SHP77 (cell line): ENCODE measurements at places on chromosomes 5 and 9.

DNA sequence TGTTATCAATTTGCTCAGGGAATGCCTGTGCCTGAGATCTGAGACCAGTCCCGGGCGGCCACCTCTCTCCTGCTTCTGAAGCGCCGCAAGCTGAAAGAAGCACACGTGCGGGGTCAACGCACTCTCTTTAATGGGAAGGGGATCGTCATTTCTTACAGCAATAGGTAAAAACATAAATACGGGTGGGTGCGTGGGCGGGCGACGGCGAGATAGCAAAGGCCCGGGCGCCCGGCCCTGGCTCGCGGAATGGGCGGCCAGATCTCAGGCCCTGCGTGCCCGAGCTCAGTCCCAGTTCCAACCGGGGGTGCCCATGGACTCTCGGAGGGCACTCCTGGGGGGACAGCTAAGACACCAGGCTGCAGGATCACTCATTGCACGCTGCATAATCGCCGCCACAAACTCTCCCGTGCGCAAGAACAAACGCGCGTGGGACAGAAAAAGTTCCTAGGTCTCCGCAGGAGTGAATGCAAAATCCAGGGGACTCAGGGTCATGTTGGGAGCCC lies 3.0 kb downstream of the NKX2-5 start:
- DNase-seq, result no peak

DNA sequence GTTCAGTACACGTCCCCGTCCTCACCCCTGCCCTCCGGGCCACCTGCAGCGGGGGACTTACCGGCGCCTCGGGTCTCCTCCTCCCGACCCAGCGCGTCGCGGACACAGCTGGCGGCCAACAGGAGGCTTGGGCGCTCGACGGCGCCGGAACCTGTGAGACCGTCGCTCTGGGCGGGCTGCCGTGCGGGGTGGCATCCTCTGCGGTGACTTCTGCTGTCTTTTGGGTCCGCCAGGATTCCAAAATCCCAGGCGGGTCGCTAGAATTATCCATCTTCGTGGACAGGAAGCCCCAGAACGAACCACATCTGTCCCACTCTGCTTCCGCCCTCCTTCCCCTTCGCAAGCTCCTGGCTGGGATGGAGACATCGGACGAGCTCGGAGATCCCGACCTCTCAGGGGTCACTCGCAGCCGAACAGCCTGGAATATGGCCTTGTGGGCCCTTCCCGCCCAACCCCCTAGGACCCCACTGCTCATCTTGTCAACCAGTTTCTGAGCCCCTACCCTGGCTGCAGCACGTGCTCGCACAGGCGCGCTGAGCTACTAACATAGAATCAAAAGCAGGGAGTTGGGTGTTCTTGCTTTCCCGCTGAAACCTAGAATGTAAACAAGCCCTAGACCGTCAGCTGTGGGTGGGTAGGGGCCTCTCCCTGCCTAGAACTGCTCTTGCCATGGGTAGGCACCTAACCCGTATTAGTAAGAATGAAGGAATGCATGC lies 947 bp upstream of the MARCHF3 start:
- peak; percentile 18 for DNase-seq

- DNase-seq, result no peak
Observed at GRCh38 chr5:72703876-72704275, 112.6 kb upstream of the TNPO1 start.

DNA sequence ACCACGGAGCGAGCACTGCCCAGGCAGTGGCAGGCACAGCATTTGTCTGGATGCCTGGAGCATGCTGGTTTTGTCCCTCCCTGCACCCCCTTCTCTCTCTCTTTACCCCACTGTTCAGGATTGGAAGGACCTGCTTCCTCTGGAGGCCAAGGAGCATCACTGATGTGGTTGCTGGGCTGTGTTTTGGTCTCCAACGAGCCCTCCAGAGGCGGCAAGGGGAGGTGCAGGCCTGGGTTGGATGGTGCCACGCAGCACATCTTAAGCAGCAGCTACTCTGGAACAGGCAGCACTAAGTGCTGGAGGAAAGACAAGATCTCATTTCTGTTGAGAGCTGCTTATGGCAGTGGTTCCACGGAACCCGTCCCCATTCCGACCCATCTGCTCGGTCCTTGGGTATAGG lies 139.6 kb downstream of the CMYA5 start:
- no peak for DNase-seq

GRCh38 chr5:173638126-173639040 lies 21.9 kb upstream of the BOD1 start:
- no peak for DNase-seq

DNA sequence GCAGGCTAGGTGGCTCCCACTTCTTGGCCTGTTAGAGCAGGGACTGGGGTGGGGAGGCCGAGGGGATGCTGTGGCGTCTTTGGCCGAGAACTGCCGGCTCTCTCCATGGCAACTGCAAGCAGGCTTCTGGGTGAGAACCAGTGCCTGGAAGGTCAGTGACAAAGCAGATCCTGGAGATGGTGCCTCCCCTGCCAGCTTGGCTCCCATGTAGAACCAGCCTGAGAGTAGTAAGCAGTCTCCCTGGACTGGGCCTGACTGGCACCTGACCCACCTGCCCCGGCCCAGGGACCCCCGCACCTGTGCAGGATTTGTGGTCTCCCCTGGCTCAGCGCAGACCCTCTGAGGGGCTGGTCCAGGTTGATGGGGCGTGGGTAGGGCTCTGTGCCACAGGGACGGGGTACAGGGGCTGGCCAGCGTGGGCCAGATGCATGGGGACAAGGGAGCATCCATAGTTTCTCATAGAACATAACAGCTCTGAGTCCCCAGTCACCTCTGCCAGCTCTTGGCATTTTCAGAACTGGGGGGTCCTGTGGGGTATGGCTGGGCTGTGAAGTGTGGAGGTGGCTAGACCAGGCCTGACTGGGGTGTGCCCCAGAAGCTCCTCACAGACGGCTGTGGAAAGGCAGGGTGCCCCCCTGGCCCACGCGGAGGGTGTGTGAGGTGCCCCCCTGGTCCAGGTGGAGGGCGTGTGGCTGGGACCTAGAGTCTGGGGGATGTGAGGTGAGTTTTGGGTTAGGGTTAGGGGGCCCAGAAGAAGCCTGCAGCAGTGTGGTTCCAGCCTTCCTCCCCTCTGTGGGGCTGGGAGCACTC lies 22.2 kb downstream of the CACNA1B start:
- DNase-seq, result no peak
